Thymus (tissue), 14 donors: ENCODE measurements at places on chromosomes 13 and 19. TPM values are rescaled to one million over a fixed set of nuclear protein-coding genes. Genes with fewer than 3 reads are reported as not detected.

The TMC4 gene
- 2.1 TPM for total RNA-seq

DNA sequence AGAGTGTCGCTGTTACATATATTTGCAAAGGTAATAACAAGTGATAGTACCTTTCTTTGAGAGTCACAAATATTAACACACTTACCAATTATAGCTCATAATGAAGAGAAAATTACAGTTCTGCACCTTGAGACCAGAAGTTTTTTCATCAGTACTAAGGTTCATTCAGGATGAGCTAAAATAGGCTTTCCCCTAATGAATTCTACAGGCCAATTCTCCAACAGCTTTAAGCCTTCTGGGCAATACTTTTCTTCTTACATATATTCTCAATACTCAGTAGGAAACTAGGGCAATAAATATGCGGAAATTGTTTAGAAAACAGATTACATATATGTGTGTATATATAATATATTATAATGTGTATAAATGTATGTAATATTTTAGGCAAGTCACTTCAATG, 2672.8 kb upstream of the PCDH20 start:
- H3K27ac ChIP-seq: no peak overlapping the region
- H3K36me3 ChIP-seq: no peaks in the 10 kb centered on the region
- no peaks in the 10 kb centered on the region for H3K27me3 ChIP-seq
- no peaks in the 10 kb centered on the region for H3K4me1 ChIP-seq
- DNase-seq: no peak

The C19orf85 gene
- total RNA-seq: not detected

The KLK4 gene
- total RNA-seq: not detected

DNA sequence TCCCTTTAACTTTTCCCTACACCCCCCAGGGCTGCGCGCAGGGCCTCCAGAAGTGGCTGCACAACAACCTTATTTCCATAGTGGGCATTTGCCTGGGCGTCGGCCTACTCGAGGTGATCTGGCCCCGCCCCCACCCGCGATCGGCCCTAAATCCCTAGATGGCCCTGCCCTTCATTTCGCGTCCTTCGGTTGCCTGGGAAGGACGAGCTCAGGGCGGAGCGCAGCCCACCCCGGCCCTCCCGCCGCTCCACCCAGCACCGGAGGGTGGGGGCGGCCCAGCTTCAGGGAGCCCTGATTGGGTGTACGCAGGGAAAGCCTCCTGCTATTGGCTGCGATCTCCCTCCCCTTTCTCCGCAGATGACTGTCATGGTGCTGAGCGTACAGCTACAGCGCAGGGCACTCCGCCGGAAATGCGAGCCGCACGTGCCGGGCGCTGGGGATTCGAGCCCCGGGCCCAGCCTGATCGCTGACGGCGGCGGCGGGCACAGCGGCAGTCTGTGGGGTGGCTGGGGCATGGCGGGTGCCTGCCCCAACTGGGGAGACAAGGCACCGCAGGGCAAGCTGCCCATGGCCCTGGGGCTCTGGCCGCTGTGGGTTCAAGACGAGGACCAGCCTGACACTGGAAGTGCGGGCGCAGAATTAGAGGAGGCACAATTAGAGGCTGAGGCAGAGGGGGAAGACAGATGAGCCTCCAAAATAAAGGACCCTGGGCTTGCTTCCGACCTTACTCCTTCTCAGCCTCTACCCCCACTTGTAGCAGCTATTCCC, 4.3 kb downstream of the CD37 start:
- no peak for DNase-seq
- H3K36me3 ChIP-seq: peaks cover 34% of the 10 kb centered on the region
- peaks cover 25% of the 10 kb centered on the region for H3K4me1 ChIP-seq
- no peak overlapping the region for H3K4me3 ChIP-seq
- H3K27ac ChIP-seq: no peak overlapping the region

DNA sequence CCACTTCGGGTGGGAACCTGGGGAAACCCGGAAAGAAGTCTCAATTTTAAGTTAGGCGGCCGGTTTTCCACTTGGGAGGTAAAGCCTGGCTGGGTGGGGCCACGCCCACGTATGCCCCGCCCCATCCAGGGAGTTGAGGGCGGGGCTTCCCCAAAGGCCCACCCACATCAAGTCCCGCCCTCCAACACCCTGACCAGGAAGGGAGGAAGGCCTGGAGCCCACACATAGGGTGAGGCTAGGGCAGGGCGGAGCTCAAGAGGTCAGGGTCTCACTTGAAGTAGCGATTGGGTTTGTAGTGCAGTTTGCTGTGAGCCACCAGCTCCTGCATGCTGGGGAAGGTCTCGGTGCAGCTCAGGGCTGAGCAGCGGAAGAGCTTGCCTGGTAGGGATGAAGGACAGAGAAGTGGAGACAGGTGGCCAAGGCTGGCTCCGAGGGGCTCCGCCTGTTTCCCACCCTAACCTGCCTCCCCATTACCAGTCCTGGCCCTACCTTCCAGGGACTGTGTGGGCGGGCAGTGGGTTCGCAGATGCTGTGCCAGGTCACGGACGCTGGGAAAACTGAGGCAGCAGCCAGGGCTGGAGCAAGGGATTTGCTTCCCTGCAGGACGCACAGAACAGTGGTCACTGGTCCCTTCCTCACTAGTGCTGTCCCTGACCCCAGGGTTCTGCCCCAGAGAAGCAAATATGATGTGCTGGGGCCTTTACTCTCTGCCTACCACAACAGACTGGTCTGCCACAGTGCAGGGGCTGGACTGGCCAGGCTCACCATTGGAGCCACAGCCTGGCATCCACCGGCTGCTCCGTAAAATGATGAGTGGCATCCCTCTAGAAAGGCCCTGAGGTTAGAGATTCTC, 1.6 kb downstream of the ZNF414 start:
- no peaks in the 10 kb centered on the region for H3K27me3 ChIP-seq
- no peak for DNase-seq
- H3K36me3 ChIP-seq: peaks cover 7% of the 10 kb centered on the region

The MIER2 gene
- total RNA-seq: 8.7 TPM

DNA sequence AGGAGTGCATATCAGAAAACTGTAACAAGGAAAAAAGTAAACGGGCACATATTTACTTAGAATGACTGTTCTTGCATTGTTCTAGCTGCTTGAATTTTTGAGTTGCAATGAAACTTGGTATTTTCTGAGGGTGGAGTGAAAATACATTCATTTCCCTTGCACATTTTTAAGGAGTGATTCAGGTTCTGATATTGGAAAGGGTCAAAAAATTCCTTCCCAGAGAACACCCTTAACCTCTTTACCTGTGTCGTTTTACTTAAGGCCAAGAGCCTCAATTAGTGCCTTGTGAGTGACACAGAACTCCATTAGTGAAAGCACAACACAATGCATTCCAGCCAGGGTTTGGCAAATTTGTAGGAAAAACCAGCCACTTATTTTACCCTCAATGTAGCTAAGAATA, 2.3 kb downstream of the ITGBL1 start:
- H3K4me1 ChIP-seq: no peaks in the 10 kb centered on the region
- H3K27me3 ChIP-seq: no peaks in the 10 kb centered on the region
- H3K36me3 ChIP-seq: no peaks in the 10 kb centered on the region
- no peak for DNase-seq

- H3K36me3 ChIP-seq: no peaks in the 10 kb centered on the region
- no peak overlapping the region for H3K27ac ChIP-seq
- H3K4me1 ChIP-seq: no peaks in the 10 kb centered on the region
These were observed 177.4 kb upstream of the UBL3 start for GRCh38 chr13:30027569-30028455.

The ZNF17 gene
- 10.4 TPM for total RNA-seq

- H3K36me3 ChIP-seq: no peaks in the 10 kb centered on the region
- no peaks in the 10 kb centered on the region for H3K4me1 ChIP-seq
- no peak overlapping the region for H3K4me3 ChIP-seq
- DNase-seq: no peak
- no peaks in the 10 kb centered on the region for H3K27me3 ChIP-seq
- no peak overlapping the region for H3K27ac ChIP-seq
These were observed 756.1 kb upstream of the PCDH9 start for GRCh38 chr13:67986234-67986633.

DNA sequence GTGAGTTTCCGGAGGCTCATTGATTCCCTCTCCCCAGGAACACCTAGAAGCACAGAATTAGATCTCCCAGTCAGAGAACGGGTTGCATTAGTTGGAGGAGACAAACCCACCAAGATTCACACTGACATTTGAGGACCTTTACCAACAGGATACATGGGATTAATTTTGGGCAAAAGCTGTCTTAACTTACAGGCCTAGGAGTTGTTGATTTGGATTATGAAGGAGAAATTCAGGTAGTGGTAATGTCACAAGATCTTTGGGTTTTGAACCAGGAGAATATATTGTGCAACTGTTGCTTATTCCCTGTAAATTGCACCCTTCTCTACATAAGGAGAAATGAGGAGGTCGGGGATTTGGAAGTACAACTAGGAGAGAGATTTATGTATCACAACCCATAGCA, 38.0 kb downstream of the POSTN start:
- H3K27me3 ChIP-seq: no peaks in the 10 kb centered on the region
- no peak for DNase-seq

The RASGRP4 gene
- total RNA-seq: 1.1 TPM

DNA sequence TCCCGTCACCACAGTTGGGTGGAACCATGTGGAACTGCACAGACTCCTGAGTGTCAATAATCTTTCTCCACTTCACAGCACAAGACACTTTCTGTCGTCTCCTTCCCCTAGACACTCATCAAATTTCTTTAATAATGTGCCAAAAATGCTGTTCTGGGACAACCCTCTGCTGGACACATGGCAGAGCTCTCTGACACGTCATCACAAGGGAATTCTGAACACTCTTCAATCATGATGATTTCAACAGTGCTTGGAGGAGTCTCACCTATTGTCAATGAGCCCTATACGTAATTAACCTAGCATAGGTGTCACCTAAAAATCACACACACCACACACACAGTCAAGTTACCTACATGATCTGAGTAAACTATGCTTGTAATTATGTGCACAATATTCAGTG, 141.3 kb downstream of the STOML3 start:
- no peak for DNase-seq
- no peak overlapping the region for H3K27ac ChIP-seq
- no peak overlapping the region for H3K4me3 ChIP-seq
- no peaks in the 10 kb centered on the region for H3K27me3 ChIP-seq
- no peaks in the 10 kb centered on the region for H3K36me3 ChIP-seq

DNA sequence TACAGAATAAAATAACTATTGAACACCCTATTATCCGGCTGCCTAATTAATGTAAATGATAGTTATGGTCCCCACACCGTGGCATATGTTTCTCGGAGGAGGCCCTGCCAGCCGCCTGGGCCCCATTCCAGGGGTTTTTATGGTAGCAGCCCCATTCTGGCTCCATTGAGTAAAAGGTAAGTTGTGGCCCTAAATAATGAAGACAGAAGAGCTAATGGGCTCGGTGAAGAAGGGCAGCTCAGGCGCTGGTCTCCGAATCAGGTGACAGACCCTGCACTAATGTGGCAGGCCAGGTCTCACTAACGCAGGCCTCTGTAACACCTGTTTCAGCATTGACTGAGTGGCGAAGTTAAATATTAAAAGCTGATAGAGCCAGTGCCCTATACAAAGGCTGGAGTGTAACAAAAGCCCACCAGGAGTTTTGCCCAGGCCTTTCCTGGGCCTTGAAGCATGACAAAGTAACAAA, 19.1 kb downstream of the POP4 start:
- no peak overlapping the region for H3K27ac ChIP-seq
- no peaks in the 10 kb centered on the region for H3K27me3 ChIP-seq
- H3K4me1 ChIP-seq: peaks cover 9% of the 10 kb centered on the region
- H3K36me3 ChIP-seq: no peaks in the 10 kb centered on the region
- H3K4me3 ChIP-seq: no peak overlapping the region

The WASF3 gene
- total RNA-seq: 0.42 TPM

- DNase-seq: no peak
- no peaks in the 10 kb centered on the region for H3K27me3 ChIP-seq
- no peaks in the 10 kb centered on the region for H3K36me3 ChIP-seq
- H3K4me3 ChIP-seq: no peak overlapping the region
These were observed 16.2 kb upstream of the MBNL2 start for GRCh38 chr13:97205982-97206381.

The ODAD3 gene
- 0.09 TPM for total RNA-seq

DNA sequence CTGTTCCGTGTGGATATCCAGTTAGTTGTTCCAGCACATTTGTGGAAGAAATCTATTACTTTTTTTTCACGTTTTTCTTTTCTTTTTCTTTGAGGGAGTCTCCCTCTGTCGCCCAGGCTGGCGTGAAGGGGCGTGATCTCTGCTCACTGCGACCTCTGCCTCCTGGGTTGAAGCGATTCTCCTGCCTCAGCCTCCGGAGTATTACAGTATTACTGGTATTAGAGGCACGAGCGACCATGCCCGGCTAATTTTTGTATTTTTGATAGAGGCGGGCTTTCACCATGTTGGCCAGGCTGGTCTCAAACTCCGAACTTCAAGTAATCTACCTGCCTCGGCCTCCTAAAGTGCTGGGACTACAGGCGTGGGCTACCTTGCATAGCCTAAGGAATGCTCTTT, 43.6 kb downstream of the ZNF611 start:
- H3K27ac ChIP-seq: peak overlapping the region; percentile 71
- DNase-seq: peak; percentile 3
- H3K36me3 ChIP-seq: peaks cover 4% of the 10 kb centered on the region
- no peaks in the 10 kb centered on the region for H3K27me3 ChIP-seq
- peaks cover 6% of the 10 kb centered on the region for H3K4me1 ChIP-seq

DNA sequence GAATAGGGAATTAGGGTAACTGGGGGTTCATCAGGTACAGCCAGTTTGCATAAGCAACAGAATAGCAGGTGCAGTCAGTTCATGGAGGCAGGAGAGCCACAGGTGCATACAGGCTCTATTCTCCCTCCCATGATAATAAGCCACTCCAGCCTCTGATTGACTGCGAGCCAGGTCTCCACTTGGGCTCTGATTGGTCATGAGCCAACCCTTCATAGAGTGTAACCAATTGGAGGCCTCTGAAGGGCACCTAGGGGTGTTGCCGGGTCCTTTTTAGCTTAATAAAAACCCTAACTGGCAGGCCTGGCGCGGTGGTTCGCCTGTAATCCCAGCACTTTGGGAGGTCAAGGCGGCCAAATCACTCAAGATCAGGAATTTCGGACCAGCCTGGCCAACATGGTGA, 8.7 kb upstream of the CKM start:
- no peak for DNase-seq
- no peaks in the 10 kb centered on the region for H3K4me1 ChIP-seq
- no peak overlapping the region for H3K4me3 ChIP-seq

The ETV2 gene
- total RNA-seq: 0.76 TPM

GRCh38 chr13:84972907-84973306, 826.3 kb downstream of the SLITRK6 start:
- H3K27me3 ChIP-seq: no peaks in the 10 kb centered on the region
- no peak for DNase-seq
- no peaks in the 10 kb centered on the region for H3K36me3 ChIP-seq
- H3K4me1 ChIP-seq: no peaks in the 10 kb centered on the region
